GM03348 (cell line): ENCODE measurements at places on chromosomes 7 and 10.
A peak's percentile ranks its signal among the peaks of the same experiment; 100 is the strongest.

GRCh38 chr10:115818012-115818411 is 455.0 kb downstream of the GFRA1 start:
- peak; percentile 8 for DNase-seq

- DNase-seq, result peak; percentile 44
These were observed 18.0 kb downstream of the RNLS start for GRCh38 chr10:88565072-88565471.

DNA sequence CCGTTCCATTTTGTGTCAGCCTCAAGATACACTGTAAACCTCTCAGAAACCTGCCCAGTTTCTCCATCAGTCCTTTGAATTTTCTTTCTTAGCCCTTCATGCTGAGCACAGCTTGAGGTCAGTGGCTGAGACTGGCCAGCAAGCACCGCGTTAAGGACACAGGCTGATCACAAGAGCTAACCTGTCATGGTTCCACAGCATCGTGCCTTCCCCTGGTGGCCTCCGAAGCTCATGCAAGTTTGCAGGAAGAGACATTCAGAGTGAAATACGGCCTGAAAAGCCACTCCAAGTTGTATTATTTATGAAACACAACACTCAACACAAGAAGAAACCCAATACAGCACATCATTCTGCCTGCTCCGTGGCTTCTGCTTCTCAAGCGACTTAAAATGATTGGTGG is 57.0 kb upstream of the PFKP start:
- DNase-seq, result no peak

GRCh38 chr10:110032801-110033700 is 25.3 kb downstream of the ADD3 start:
- DNase-seq, result no peak

- DNase-seq, result no peak
These were observed 6.5 kb downstream of the HIPK2 start for GRCh38 chr7:139771001-139771956.

DNA sequence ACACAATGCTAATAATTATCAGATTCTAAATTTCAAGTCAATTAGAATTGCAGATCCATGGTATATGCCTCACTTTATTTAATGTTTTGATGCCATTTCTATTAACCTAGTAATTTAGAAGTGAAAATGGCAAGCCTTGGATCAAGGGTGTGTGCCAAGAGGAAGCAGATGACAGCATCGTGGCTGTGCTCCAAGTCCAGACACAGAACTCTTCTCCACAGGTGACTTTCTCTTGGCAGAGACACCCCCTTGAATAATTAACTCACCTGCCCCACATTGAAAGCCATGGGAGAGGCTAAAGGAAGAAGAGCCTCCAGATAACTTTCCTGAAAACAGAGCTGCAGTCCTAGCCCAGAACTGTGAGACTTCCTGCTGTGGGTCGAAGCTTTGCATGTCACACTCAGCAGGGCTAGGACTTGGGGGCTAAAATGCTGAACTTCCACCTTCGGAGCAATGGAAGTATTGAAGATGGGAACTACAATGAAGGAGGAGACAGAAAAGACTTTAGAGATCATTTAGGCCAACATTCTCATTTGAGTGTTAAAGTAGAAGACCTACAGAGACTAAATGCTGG is 996 bp upstream of the C10orf90 start:
- no peak for DNase-seq

DNA sequence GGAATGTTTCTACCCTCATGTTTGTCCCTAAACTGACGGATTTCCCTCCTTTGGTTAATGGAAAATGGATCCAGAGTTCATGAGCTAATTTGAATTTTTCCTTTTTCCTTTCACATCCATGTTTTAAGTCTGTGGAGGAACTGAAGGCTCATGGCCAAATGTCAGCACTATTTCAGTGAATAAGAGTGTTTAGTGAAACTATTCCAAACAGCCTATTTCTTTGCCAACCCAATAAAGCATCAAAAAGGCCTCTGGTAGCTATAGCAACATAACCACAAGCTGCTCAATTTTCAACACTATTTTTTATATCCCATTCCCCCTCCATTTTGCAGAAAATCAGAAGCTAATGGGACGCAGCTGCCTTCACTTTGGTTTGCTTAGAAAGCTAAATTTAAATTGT is 1454.1 kb downstream of the GATA3 start:
- DNase-seq, result no peak

GRCh38 chr10:22670788-22671187 is 43.6 kb downstream of the PIP4K2A start:
- peak; percentile 52 for DNase-seq

DNA sequence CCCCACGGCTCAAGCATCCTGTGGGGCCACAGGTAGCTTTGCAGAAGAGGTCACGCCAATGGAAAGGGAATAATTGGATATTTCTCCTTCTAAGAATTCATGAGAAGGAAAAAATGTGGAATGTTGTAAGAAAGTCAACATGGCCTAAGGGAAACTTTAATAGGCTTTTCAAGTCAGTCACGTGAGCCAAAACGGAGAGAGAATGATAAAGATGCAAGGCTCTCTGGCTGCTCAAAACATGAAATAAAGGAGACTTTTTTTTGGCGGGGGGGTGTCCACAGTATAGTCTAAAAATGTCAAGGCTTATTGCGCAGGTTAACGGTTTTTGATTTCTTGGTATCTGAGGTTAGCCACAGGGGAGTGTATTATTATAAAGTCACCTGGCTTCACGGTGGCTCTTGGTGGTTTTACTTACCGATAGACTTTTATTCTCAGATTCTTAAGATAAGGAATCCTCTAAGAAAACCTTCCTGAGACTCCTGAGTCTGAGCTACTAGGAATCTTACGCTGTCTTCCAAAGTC is 148.1 kb downstream of the ARHGAP21 start:
- no peak for DNase-seq

DNA sequence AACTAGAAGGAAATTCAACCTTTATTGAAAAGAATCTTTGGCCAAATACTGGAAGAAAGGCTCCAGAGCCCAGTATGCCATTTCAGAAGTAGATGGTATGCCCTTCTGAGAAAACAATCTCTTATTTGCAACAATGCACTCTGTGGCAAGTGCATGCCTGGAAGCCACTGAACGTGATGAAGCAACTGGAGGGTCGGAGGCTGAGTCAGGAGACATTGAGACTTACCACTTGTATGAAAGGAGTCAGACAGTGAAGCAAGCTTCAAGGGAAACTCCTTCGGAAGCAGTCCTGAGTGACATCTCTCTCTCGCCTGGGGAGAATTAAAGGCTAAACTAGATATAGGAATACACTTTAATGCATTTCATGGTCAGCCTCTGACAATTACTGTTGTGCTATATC is 353.7 kb downstream of the NRG3 start:
- no peak for DNase-seq

DNA sequence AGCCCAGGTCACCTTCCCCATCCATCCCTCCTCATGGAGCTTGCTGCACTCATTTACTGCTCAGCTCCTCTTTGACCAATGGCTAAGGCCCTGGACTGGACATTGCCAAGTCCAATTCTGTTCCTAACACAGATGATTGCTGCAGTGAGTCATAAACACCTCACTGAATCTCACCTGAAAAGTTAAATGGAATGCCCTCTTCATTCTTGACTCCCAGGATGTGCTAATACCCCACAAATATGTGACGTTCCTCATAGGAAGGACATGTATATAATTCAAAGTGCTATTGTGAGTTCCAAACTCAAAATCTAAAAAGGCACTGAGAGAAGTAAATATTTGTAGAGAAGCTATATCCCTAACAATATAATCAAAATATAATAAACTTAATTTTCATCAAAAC is 73.5 kb upstream of the DLX6 start:
- DNase-seq, result no peak

GRCh38 chr7:157132796-157133195 is 5.9 kb upstream of the UBE3C start:
- DNase-seq, result no peak

DNA sequence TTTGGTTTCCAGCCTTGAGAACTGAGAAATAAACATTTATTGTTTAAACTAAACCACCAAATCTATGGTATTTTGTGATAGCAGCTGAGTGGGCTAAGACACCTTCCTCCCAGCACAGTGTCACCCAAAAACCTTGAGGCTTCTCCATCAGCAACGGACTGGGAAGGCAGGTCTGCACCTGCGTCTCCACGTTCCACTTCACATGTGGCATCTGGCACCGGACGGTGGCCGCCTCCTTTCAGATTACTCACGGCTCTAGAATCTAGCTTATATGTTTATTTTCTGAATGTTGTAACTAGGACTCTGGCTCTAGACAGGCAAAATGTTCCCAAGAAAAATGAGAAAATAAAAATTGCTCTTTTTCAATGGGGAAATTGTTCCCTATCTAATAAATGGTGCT is 201.0 kb downstream of the ADARB2 start:
- DNase-seq, result no peak

- no peak for DNase-seq
These were observed 32.4 kb upstream of the CDK6 start for GRCh38 chr7:92868683-92869293.

DNA sequence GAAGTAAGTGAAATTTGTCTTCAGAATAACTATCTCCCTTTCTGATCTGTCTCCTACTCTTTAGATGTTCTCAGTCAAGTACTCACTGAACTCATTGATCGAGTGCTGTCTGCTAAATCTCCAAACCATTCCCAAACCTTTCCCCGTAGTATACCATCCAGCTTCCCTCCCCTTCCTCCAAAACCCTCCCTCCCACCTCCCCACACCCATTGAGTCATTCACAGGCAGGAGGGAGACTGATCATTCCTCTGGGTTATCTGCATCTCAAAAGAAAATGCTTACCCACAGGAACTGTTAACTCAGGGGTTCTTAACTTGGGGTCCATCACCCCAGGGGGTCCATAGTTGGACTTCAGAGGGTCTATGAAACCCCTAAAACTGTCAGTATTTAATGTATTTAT is 37.4 kb downstream of the GOT1 start:
- no peak for DNase-seq

- peak; percentile 48 for DNase-seq
These were observed 3.3 kb downstream of the NUDT13 start for GRCh38 chr10:73113551-73113950.

DNA sequence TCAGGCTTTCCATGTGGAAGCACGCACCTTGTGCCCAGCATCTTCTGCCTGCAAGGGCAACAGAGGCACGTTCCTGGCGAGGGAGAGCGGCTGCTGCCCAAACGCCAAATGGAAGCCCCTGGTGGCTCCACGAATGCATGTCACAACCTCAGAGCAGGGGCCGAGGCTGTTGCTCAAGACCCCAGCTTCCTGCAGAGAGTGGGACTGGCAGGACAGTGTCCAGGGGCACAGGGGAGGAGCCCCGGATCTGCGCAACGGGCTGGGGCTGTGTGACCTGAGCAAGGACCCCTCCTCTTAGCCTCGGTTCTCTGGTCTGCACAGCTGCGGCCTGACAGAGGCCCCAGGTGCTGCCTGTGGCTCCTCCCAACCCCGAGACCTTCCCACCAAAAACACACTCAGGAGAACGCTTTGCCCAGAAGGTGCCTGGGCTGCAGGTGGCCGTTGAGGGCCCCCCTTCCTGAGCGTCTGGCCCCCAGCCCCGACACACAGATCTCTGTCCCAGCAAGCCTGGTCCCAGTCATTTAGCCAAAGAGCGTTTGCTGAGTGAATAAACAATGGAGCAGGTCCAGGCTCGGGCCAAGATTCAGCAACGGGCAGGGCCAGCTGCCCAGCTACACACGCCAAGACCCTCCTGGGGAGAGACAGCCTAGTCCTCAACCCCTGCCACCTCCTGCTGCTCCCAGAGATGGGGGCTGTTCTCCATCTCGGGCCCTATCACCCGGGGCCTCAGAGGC is 1.2 kb downstream of the MICALL2 start:
- DNase-seq, result peak; percentile 52

- DNase-seq, result peak; percentile 61
These were observed 140.8 kb downstream of the DGKB start for GRCh38 chr7:14761510-14762296.

- no peak for DNase-seq
These were observed 75.8 kb upstream of the IMMP2L start for GRCh38 chr7:111638078-111638477.

DNA sequence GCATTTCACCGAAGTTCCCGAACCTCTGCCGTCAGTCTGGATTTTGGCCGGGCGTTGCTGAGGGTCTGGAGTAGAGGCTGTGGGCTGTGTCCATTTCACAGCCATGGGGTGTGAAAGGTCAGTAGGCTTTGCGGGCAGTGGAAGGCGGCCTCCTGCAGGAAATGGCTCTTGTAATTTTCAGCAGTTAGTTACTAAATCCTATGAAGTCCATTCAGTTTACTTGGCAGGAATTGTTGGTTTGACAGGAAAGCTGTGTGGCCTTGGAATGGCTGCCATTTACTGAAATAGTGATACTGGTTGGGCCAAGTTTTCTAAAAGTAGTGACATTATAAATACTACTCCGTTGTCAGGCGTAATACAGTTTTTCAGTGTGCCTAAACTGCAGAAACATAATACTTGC is 303.7 kb downstream of the CCDC3 start:
- no peak for DNase-seq

DNA sequence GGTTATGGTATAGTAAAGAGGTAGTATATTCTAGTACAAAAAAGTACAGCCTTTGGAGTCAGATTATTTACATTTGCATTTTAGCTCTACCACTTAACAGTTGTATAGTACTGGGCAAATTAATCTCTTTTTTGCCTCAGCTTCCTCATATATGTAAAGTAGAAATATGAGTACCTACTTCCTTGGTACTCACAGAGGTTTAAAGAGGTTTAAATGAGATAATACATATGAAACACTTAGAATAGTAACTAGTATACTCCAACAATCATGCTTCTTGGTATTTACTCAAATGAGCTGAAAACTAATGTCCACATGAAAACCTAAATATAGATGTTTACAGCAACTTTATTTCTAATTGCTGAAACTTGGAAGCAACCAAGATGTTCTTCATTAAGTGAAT is 14.7 kb downstream of the FRA10AC1 start:
- DNase-seq, result no peak

DNA sequence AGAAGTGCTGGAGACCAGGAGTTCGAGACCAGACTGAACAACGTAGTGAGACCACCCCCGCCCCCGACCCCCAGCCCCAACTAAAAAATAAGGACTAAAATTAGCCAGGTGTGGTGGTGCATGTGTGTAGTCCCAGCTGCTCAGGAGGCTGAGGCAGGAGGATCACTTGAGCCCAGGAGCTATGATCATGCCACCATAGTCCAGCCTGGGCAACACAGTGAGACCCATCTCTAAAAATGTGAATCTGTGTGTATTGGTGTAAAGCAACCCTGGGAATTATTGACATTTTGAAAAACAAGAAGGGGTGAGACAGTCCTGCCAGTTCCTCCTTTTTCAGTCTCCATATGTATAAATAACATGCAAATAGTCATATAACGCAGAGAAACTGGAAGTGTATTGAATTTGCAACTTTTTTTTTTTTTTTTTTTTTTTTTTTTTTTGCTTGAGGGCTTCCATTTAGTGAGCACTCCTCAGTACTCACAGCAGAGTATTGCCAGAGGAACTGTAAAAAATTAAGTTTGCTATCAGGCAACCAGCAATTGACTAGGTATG is 3.4 kb upstream of the ITGB1 start:
- DNase-seq, result no peak

GRCh38 chr7:4825081-4825480 is 36.7 kb downstream of the PAPOLB start:
- no peak for DNase-seq

GRCh38 chr7:134761266-134761665 is 18.2 kb upstream of the CALD1 start:
- no peak for DNase-seq

GRCh38 chr7:107958764-107959526 is 44.0 kb downstream of the LAMB1 start:
- DNase-seq, result peak; percentile 88

GRCh38 chr10:14481752-14482151 is 151.0 kb upstream of the FRMD4A start:
- DNase-seq, result no peak
